ENCODE measurements at places on chromosomes 11 and 22.

DNA sequence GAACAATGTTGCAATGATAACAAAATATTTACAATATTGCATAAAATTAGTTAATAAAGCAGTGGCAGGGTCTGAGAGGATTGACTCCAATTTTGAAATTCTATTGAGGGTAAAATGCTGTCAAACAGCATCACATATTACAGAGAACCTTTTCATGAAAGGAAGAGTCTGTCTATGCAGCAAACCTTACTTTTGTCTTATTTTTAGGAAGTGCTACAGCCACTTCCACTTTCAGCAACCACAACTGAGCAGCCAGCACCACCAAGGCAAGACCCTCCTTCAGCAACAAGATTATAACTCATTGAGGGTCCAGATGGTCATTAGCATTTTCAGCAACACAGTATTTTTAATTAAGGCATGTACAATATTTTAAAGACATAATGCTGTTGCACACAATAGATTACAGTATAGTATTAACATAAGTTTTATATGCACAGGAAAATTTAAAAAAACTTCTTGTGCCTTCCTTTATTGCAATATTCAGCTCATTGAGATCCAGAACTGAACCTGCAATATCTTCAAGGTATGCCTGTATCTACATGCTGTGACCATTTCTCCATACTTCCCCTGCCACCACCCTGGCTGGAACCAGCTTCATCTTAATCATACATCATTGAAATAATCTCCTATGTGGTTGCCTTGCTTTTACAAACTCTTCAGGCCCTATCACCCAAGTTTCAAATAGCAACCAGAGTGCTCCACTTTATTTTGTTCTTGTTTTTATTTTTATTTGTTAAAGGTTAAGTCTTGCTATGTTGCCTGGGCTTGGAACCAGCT lies 711.2 kb downstream of the KCNA4 start:
- no peak for DNase-seq

- no peak for DNase-seq
Observed at GRCh38 chr11:2815762-2816496, 69.6 kb downstream of the CDKN1C start.

GRCh38 chr11:130904380-130904779 lies 11.9 kb downstream of the SNX19 start:
- no peak for DNase-seq

DNA sequence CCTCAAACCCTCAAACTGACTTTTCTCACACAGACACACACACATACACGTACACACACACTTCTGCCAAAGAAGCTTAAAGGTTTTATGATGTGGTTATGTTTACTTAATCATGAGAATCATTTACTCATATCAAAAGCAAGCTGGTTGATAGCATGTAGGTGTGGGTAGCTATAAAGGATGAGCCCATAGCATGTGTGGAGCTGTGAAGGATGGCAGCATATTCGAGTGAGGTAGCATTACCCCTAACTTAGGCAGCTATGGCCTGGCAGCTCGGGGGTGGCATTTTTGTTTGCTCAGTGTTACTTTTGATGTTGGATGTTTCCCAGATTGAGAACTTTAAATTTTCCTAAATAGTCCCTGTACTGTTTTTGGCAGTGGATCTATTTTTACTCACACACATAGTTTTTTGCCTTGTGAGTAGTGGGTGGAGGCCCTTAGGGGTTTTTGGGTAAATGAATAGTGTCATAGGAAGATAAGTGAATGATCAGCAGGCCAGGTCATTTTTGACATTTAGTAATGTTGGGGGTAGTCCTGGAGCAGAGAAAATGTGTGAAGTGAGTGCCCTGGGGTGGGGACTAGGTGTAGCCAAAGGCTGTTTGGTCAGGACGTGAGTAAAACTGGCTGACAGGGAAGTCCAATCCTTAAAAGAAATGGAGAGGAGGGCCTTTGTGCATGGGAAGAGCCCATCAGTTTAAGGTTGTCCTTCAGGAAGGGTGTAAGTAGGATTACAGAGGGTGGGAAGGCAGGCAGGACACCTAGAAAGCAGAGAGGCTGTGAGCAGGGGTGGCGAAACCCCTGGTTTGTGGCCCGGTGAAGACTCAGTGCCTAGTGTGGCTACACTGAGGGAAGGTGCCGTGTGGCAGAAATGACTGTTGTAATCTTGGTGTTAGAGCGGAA lies 7.1 kb downstream of the YWHAH start:
- DNase-seq: no peak

Measured in stimulated activated CD8-positive, alpha-beta memory T cell treated with anti-CD3 and anti-CD28 coated beads, Interleukin-2, amount 100 ng/mL, for 48 hours (primary cell).